ENCODE measurements at places on chromosomes 2 and 18. TPM values are rescaled to one million over a fixed set of nuclear protein-coding genes. Genes with fewer than 3 reads are reported as not detected.

DNA sequence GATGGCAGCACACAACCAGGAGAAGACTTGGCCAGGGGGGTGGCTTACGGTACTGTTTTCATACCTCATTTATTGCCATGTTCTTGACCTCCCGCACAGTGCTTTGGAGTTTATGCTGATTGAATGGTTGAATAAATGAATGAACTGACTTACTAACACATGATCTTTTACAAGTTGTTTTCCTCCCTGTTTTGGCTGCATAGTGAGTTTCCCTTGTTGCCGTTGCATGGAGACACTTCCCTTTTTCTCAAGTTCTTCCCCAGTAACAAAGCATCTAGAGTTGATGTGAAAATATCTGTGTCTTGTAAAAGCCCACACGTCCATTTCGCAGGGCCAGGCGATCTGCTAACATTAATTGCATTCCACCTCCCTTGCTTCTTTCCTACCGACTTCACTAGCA is 35.7 kb upstream of the RAB1A start:
- H3K4me1 ChIP-seq = no peaks in the 10 kb centered on the region
- H3K27ac ChIP-seq = no peak overlapping the region
- DNase-seq = no peak

AMER3 gene
- not detected for total RNA-seq

DNA sequence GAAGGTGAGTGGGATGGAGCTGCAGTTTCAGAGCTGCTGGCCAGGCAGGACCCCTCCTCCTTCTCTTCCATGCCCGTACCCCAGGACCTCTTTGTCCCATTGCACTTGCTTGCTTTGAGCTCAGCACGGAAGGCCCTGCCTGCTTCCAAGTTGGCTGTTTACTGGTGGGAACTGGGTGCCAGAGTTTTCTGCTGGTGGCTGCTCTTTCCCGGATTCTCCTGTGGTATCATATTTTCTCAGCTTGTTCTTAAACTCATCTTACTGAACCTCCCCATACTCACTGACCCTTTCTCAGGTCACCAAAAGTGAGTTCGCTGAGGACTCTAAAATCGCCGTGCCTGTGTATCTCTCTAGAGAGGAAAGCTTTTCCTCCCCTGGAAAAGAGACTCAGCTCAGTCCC is 297.7 kb upstream of the TNP1 start:
- H3K36me3 ChIP-seq = no peaks in the 10 kb centered on the region
- no peak for DNase-seq
- H3K4me3 ChIP-seq = no peak overlapping the region
- no peaks in the 10 kb centered on the region for H3K27me3 ChIP-seq
- H3K27ac ChIP-seq = no peak overlapping the region

- no peak overlapping the region for H3K4me3 ChIP-seq
- no peaks in the 10 kb centered on the region for H3K27me3 ChIP-seq
- no peaks in the 10 kb centered on the region for H3K36me3 ChIP-seq
- DNase-seq = no peak
- no peaks in the 10 kb centered on the region for H3K4me1 ChIP-seq
Observed at GRCh38 chr18:42471885-42472284, 516.9 kb downstream of the PIK3C3 start.

- no peak overlapping the region for H3K27ac ChIP-seq
- H3K27me3 ChIP-seq = no peaks in the 10 kb centered on the region
- no peak overlapping the region for H3K4me3 ChIP-seq
- DNase-seq = no peak
- no peaks in the 10 kb centered on the region for H3K36me3 ChIP-seq
Observed at GRCh38 chr2:165631089-165631488, 161.6 kb downstream of the CSRNP3 start.

DNA sequence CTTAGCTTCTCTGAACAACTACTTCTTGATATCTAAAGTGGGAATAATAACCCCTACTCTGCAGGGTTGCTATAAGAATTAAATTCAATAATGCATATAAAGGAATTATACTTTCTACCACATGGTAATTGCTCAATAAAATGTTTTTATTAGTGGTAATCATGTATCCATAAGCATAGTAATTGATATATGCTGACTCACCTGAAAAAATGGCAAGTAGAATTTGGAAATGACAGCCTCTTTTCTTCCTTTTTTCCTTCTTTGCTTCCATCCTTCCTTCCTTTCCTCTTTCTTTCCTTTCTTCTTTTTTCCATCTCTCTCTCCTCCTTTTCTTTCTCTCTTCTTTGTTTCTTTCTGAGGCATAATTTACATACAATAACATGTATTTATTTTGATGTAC is 65.3 kb downstream of the DPP10 start:
- no peak overlapping the region for H3K27ac ChIP-seq
- no peaks in the 10 kb centered on the region for H3K27me3 ChIP-seq
- H3K36me3 ChIP-seq = no peaks in the 10 kb centered on the region
- H3K4me1 ChIP-seq = no peaks in the 10 kb centered on the region
- no peak overlapping the region for H3K4me3 ChIP-seq
- DNase-seq = no peak

- H3K4me3 ChIP-seq = no peak overlapping the region
- DNase-seq = no peak
- H3K27me3 ChIP-seq = no peaks in the 10 kb centered on the region
- no peaks in the 10 kb centered on the region for H3K4me1 ChIP-seq
- no peaks in the 10 kb centered on the region for H3K36me3 ChIP-seq
Observed at GRCh38 chr2:216804357-216805350, 55.2 kb downstream of the TNP1 start.

- H3K27me3 ChIP-seq = no peaks in the 10 kb centered on the region
- DNase-seq = no peak
- no peaks in the 10 kb centered on the region for H3K4me1 ChIP-seq
- H3K4me3 ChIP-seq = no peak overlapping the region
Observed at GRCh38 chr2:227610123-227610522, 4.5 kb downstream of the SCYGR3 start.
